Lung (tissue), 17 donors: ENCODE measurements at places on chromosomes 5 and 9. TPM values are rescaled to one million over a fixed set of nuclear protein-coding genes. Genes with fewer than 3 reads are reported as not detected.

- DNase-seq = no peak
These were observed 287.0 kb downstream of the PRELID2 start for GRCh38 chr5:145548097-145548496.

DNA sequence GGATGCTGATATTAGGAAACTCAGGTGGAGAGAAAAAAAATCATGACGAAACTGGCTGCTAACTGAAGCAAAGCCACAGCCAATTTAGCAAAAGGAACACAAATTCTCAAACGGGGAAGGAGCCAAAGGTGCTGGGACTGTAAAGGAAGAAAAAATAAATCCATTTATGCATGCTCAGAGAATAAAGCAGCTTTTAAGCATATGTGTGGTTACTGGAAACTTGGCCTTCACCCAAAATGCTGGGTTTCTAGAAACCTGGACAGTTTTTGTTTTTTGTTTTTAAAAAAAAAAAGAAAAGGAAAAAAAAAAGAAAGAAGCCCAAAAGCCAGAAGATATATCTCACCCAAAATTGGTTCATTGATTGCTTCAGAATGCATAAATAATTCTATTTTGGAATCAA, 8.0 kb downstream of the WHRN start:
- DNase-seq = peak; percentile 28

- no peak for DNase-seq
These were observed 116.6 kb downstream of the ADGRV1 start for GRCh38 chr5:90675222-90675621.

- DNase-seq = no peak
These were observed 61.7 kb upstream of the UBAC1 start for GRCh38 chr9:136022731-136023409.

- DNase-seq = no peak
These were observed 20.8 kb downstream of the DAB2IP start for GRCh38 chr9:121672213-121672612.

- DNase-seq = no peak
These were observed 34.8 kb downstream of the PLEKHG4B start for GRCh38 chr5:126806-127205.

DNA sequence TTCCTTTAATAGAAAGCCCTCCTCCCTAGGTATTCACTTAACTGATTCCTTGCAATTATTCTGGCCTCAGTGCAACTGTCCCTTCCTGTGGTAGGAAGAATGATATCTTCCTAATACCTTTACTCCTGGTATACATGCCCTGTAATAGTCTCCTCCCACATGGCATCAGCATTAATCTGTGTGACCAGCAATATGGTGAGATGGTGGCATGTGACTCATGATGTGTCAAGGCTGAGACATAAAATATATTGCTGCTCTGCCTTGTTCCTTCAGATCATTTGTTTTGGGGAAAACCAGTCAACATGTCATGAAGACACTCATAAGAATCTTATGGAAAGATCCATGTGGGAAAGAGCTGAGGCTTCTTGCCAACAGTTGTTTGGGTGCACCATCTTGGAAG, 149.1 kb upstream of the TRPM3 start:
- DNase-seq = no peak

DNA sequence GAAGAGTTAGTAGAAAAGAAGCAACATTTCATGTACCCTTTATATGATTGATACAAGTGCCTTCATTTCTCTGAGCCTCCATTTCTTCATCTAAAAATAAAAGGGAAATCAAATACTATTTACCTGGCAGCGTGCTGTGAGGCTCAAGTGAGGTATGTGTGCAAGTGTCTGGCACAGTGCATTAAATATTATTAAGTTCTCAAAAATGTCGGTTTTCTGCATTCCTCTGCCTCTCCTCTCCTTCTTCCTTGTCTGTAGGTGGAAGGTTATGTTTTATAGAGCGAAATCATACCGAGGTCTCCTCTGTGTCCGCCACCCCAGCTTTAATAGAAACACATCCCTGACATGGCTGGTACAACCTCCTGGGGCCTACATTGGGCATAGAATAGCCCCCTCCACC, 93.0 kb downstream of the FGF18 start:
- DNase-seq = peak; percentile 17

The ANKRD31 gene
- 0.06 TPM for polyA plus RNA-seq
